ENCODE measurements at places on chromosomes 1 and 21.
A peak's percentile ranks its signal among the peaks of the same experiment; 100 is the strongest.

DNA sequence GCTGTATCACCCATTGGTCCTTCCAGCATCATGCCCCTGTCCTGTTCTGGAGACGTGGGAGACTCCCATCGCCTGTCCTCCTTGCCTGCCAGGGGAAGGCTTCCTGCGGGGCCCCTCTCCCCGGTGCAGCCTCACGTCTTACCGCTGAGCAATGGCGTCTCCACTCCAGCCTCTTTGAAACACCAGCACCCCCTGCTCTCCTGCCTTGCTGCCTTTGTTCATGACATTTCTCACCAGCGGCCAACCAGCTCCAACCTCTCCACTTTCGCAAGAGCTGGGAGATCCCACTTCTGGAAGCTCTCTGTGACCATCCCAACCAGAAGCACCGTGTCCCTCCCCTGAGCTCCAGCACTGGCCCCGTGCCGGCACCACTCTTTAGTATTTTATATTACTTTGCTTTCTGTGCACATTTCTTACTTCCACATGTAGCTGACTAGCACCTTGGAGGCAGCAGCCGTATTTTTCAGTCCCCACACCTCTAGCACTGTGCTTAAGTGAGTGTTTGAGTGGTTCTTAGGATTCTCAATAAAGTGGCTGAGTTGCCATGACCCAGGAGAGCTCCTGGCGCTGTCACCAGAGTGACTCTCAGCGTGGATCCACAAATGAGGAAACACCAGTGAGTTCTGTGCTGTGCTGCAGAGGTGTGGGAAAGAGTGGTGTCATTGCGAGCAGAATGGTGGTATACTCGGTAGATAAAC lies 83.5 kb downstream of the ATP5PO start:
- DNase-seq: no peak

- DNase-seq: no peak
These were observed 86.7 kb downstream of the CCDC185 start for GRCh38 chr1:223479718-223480425.

GRCh38 chr1:179971563-179972496 lies 17.2 kb downstream of the CEP350 start:
- DNase-seq: peak; percentile 77

DNA sequence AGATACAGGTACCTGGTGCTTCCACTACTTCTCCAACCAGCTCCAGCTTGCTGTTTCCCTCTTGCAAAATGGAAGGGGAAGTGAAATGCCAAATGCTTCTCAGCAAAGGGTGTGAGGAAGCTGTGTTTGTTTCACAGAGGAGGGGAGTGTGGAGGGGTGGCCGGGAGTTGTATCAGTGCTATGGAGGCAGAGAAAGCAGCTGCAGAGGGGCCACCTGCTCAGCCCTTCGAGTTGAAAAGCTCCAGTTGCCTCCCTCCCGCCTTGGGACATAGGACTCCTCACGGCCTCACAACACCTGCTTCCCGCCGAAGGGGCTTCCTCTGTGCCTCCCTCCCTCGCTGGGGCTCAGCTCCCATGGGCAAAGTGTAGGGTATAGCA lies 12.1 kb upstream of the LINGO4 start:
- no peak for DNase-seq

GRCh38 chr1:229229137-229229720 lies 41.7 kb upstream of the RAB4A start:
- DNase-seq: no peak

- DNase-seq: peak; percentile 38
These were observed 21.8 kb downstream of the EYA3 start for GRCh38 chr1:28066393-28067154.

DNA sequence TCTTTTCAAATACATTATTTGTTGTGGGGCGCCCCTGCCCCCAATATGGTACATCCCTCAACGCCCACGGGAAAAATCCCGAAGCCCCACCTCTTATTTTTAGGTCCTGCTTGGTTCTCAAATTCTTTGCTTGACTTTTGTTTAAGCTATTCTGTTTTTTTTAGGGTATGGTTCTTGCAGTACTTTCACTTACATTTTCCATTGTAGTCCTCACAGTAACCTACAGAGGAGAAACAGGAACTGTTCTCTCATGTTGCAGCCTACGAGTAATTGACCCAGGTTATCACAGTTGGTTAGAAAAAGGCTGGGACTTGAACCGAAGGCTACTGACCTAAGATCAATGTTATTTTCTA lies 697 bp upstream of the C21orf91 start:
- peak; percentile 86 for DNase-seq

- no peak for DNase-seq
These were observed 4.6 kb downstream of the MAB21L3 start for GRCh38 chr1:116115476-116116439.

GRCh38 chr1:77940921-77941570 lies 37.8 kb downstream of the FUBP1 start:
- DNase-seq: no peak

DNA sequence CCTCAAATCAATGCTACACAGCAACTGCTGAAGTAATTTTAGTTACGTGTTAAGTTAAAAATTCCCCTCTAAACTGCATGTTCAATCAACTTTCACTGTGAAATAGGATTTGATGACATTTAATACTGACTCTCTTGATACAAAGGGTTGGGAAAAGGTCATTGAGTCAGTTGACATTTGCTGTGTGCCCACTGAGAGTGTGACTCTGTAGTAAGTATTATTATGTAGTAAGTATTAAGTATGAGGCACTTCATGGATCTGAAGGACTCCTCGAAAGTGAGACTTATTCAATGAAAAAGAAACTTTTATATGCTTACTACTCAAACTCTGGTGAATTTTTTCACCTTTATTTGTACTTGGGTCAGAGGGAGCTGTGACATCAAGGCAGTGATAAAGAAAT lies 83.1 kb upstream of the S1PR1 start:
- DNase-seq: no peak

- DNase-seq: no peak
These were observed 53.8 kb downstream of the LYPLAL1 start for GRCh38 chr1:219227360-219228057.

GRCh38 chr1:228356897-228357680 lies 49.5 kb downstream of the TRIM11 start:
- no peak for DNase-seq

DNA sequence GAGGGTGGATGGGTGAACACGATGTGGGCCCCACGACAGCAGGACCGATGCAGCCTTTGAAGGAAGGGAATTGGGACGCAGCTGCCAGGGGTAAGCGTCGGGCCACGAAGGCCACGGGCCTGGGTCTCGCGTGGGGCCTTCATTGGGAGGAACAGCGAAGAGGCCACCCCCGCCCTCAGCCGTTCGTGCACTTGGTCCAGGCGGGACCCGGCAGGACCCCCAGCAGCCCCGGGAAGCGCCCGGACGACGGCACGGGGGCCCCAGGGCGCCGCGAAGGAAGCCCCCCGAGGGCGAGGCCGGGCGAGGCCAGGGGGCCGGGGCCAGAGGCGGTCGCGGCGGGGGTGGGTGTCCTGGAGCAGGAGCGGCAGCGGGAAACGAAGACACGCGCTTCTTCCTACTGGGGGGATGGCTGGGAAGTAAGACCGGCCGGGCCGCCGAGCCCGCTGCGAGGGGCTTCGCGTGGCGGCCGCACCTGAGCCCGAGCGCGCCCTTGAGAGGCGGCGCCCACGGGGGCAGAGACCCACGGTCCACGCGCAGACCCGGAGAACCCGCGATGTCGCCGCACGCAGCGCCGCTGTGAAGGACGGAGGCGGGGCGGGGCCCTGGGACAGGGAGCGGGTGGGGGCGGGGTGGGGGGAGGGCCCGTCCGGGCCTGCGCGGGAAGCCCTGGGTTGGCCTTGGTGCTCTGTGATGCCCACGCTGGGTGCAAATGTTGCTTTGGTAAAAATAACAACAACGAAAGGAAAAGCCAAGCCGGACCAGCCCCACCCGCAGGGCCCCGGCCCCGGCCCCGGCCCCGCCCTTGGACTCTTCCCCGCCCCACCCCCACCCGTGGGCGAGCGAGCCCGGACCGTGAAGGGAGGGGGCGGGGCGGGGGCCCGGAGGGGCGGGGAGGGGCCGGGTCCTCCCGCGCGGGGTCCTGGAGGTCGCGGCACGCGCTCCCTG lies 56.0 kb upstream of the ADARB1 start:
- no peak for DNase-seq

DNA sequence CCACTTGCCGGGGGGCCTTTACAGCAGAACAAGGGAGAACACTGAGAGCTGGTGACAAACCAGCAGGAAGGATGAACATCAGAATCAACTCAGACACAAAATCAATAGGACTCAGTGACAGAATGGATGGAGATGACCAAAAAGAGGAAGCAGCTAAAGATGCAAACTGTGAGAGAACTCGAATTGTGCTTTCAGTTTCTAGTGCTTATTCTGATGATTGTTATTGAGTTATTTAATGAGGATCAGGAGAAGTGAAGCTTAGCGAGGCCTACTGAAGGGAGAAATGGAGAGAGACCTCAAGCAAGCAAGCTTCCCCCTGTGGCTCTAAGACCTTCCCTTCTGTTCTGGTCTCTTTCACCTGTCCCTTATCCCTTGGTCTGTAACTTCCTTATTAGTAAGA lies 30.3 kb upstream of the TMEM125 start:
- DNase-seq: peak; percentile 44

DNA sequence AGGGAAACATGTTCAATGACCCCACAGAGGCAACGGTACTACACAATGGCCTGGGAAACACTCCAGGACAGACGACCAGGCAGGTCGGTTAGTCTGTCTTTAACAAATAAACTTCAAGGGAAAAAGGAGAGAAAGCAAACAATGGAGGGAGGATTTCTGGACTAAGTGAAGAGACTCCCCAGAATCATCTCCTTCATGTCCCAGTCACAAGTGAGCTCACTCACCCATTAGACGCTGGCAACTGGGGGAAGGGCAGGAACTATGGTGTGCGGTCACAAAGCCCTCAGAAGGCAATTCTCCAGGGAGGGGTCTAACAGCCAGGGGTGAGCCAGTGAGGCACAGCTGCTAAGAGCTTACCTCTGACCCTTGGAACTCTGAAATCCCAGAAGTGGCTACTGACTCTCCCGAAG lies 55.7 kb upstream of the NADK start:
- DNase-seq: no peak

DNA sequence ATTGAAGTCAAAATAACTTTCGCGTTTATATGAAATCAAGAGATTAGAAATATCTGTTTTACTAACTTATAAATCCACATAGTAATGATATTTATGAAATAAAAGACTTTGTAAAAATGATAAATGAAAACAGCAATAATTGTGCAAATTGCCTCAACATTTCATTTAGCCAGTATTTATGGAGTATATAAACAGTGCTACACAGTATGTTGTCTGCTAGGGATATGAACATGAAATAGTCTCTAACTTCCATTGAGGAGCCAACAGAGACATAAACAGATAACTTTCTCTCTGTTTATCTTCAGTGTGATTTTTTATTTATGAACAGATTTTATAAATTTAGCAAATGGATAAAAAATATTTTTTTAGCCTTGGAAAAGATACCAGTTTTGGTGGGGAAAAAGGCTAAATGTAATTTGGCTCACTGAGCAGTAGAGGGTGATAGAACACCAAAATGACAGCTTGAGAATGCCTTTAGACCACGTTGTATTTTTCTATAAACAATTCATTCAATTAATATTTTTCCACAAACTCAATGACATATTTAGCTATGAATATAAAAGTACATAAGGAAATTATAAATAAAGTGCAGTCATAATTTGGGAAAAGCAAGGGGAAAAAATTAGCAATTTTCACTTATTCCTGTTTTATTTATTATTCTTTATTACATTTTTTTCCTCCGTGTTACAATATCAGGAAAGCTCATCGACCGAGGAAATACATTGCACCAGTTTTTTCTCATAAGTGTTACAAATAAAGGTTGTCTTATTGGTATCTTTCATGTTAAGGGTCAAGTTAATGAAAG lies 47.5 kb upstream of the EEIG2 start:
- peak; percentile 77 for DNase-seq

GRCh38 chr1:1013922-1014648 lies 788 bp downstream of the ISG15 start:
- no peak for DNase-seq

DNA sequence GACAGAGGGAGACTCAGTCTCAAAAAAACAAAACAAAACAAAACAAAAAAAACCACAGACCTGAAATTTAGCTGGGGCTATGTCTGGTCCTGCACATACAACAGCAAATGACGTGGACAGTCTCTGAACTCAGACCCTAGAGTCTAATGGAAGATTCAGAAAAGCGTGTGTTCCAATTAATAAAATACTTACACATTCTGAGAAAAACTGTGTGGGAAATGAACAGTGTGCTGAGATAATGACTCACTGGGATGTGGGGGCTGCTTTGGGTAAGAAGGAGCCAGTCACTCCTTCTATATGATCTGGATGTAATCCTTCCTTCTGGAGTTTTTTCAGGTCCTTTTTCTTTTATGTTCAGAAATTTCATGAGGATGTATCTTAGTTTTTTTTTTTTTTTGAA lies 29.4 kb downstream of the CLDN14 start:
- no peak for DNase-seq

GRCh38 chr1:217431395-217431794 lies 199.5 kb downstream of the GPATCH2 start:
- DNase-seq: no peak

- DNase-seq: peak; percentile 83
These were observed 63.4 kb downstream of the KCNAB2 start for GRCh38 chr1:6108937-6109614.

GRCh38 chr1:47944561-47944960 lies 52.6 kb downstream of the TRABD2B start:
- no peak for DNase-seq

DNA sequence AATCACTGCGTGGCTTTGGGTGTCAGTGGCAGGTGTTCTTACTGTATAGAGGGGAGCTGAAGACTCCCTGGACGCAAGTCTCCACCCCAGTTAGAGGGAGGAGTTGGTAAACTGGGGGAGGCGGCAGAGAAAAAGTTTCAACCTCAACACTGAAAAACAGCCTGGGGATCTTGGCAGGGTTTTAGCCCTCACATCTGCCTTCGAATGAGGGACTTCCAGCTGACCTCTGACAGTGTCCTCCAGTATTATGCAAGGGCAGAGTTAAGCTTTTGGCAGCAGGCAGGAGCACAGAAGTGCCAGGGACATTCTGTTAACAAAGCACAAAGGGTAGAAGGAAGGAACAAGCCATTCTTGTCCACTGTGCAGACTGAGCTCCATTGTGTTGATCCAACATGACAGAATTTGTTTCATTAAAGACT lies 41.2 kb upstream of the RAB4A start:
- DNase-seq: no peak

- DNase-seq: no peak
These were observed 42.7 kb downstream of the TBX15 start for GRCh38 chr1:118945489-118945888.

DNA sequence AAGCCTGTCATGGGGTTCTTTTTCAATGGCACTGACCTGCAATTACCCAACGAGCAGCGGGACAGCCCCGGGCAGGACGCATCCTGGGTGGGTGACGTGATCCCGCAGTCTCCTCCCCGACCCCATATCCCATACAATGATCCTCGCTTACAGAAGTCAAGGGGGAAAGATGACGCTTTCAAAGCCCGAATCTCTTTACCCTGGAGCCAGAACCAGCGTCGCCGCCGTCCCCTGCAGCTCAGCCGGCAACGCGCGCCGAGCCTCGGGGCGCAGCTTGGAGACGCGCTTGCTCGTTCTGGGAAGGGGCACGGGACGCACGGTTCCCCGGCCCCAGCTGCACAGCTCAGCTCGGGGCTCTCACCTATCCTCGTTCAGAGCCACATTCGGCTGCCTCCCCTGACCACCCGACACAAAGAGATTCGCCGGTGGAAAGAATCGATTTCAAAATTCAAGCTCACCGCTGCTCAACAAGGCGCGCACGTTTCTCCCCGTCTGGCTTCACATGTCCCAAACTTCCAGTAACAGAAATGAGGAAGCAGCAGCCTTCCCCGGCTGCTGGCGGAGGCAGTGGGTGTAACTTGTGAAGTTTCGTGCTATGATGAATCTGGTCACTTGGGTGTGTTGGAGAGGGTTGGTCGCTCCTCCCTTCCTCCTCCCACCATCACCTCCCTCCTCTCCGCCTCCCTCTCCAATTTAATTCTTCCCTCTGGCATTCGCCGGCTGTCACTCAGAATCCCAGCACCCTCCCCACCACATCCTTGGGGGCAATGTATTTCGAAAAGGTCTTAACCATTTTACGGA lies at the start of gene TIAM1:
TSS of gene TIAM1 (minus strand) at position 582 of the 801 bp plus-strand sequence. CDS start 77,289 bp downstream, outside the sequence.
- peak; percentile 55 for DNase-seq

Data from hematopoietic multipotent progenitor cell treated with erythropoietin and hydrocortisone succinate and interleukin-3 and kit ligand, for 4 days (in vitro differentiated cells).